ENCODE measurements at places on chromosomes 2 and 18. TPM values are rescaled to one million over a fixed set of nuclear protein-coding genes. Genes with fewer than 3 reads are reported as not detected.

Gene ARHGAP28
- total RNA-seq: not detected

DNA sequence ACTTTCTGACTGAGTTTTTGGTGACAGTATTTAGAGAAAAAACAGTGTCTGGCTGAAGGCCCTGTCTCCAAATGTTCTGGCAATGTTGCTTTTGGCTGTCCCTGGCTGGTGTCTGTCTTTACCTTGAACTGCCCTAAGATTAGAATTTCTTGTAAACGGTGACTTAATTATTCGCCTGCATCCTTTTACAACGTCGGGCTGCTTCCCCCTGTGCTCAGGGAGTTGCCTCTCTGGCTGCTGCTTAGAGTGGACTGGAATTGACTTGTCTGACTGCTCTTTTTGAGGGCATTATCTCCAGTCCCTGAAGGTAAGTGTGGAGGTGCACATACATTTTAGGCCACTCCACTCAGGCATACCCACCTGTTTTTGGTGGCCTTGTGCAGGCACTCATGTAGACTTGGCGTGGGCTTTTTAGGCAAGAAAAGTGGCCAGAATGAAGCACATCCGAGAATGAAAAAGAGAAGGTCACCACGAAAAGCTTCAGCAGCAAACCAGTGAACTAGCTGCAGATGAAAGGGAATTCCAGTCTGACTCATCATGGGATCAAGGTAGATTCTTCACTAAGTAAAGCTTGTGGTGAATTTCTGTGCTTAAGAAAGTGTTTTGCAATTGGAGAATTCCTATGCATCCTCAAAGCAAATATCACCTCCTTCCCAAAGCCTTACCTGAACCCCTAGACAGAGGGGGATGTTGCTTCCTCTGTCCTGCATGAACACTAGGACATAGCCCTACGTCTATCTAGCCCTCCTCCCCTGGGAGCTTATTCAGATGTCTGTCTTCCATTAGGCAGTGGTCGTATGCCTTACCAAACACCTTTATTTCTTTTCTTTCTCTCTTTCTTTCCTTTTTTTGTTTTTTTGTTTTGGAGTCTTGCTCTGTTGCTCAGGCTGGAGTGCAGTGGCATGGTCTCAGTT, 230.3 kb upstream of the TRIB2 start:
- no peak for DNase-seq

DNA sequence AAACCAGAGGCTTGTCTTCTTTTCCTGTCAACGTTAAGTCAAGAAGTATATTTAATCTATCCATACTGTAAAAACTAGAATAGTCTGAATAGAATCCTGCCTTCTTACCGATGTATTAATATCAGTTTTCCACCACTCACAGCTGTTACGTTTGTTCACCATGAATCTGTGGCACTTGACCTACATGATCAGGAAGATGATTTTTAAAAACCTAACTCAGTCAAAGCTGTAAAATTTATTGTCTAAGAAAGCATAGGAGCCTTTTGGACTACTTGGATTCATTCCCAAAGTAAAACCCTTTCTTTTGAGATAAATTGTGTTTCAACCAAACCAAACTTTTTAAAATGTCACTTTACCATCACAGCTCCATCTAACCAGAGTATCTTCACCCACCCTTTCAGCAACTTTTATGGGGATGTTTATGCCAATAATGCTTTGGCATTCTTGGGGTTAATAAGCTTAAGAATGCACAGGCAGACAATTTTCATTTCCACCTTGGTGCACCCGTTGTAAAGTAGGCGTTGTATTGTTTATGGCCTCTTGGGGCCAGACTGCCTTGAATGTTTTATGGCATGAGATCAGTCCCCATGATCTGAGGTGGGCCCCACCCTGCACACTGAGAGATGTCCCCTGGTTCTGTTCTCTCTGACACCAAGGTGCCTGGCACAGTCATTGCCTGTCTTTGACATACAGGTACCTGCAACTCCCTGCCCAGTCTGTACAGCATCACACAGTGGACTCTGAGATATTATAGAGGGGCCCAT, 176.2 kb upstream of the EPAS1 start:
- DNase-seq: no peak

Gene DBI
- total RNA-seq: 142 TPM

DNA sequence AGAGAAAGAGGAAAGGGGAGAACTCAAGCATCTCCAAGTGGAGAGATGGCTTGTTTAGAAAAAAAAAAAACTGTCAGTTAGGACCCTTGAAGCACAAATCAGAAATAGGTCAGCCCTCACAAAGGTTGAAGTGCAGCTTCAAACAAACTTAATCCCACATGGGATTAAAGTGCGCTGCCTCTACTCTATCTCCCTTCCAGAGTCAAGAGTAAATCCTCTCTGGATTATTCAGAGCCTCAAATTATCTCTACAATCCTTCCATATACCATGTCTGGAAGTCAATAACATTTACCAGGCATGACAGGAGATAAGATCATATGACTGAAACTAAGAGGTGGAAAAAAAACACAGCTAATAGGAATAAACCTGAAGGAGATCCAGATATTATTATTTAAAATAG, 69.8 kb downstream of the SMAD7 start:
- no peak for DNase-seq

DNA sequence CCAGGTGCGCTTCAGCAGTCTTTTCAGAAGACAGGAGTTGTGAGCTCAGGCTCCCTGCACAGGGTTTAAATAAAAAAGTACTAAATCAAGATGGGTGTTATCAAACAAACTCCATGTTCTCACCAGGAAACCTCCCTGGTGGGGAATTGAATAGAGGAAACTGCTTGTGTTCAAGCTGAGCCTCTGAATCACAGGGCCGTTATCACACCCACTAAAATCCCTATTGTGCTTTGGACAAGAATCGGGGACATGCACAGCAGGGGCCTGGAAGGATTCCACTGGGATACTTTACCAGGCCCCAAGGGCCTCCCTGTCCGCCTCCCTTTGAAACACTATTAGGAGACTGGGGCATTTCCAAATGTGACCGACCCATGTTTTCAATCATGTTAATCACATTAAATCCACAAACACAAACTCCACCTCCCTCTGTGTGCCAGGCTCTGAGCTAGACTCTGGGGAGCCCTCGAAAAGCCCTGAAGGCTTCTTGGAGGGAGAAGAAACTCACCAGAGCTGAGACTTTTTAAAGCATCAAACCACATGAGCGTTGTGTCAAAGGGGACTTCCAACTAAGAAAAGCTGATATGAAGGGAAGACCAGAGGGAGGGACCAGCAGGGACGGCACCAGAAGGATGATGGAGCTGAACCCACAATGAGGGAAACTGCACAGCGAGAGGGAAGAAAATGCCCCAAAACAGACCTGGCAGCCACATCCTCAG, 458.7 kb upstream of the ID2 start:
- no peak for DNase-seq

DNA sequence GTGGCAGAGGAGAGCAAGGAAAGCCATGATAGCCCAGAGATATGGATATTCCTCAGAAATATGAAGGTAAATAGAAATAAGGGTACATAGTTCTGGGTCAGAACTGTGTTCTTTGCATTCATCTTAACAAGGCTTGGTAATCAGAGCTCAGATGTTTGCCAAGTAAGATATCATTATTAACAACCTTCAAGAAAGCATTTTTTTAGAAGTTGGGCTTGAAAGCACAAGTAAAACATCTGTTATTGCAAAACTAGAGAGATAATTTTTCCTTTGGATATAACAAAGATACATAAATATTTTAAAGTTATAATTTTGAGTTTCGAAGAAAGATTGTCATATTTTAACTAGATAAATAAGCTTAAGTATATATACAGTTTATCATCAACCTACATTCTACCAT, 171.4 kb downstream of the ZNF804A start:
- no peak for DNase-seq

- no peak for DNase-seq
These were observed 589.6 kb upstream of the FAM98A start for GRCh38 chr2:34188464-34189303.

GRCh38 chr2:136246086-136246669, 128.2 kb upstream of the CXCR4 start:
- peak; percentile 18 for DNase-seq

Gene CNOT11
- 59.7 TPM for total RNA-seq

Gene SERPINB5
- not detected for total RNA-seq

GRCh38 chr2:235398321-235398720, 95.5 kb upstream of the AGAP1 start:
- DNase-seq: no peak

Gene C2orf78
- not detected for total RNA-seq

- DNase-seq: no peak
These were observed 19.8 kb upstream of the RGPD4 start for GRCh38 chr2:107806901-107807300.

- DNase-seq: no peak
These were observed 394.9 kb upstream of the TRIB2 start for GRCh38 chr2:12321886-12322285.

Gene SCYGR4
- total RNA-seq: not detected

DNA sequence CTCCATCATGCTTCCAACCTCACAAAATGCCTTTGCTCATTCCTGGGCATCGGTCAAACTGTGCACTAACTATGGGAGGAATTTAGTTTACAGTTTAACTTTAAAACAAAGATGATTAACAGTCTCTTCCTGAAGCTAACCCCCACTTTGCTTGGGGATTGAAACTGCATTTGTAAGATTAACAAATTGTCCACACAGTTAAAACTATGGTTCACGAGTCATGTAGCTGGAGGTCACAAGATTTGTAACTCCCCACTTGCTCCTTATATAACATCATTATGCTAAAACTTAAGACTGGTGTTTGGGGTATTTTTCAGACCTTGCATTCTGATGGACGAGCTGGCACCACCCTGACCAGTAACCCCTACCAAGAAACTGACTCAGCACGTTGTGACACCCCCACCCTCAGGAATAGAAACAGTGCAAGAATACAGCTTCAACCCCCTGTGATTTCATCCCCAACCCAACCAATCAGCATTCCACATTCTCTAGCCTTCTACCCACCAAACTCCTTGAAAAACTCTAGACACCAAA, 252.3 kb downstream of the MBD5 start:
- no peak for DNase-seq

DNA sequence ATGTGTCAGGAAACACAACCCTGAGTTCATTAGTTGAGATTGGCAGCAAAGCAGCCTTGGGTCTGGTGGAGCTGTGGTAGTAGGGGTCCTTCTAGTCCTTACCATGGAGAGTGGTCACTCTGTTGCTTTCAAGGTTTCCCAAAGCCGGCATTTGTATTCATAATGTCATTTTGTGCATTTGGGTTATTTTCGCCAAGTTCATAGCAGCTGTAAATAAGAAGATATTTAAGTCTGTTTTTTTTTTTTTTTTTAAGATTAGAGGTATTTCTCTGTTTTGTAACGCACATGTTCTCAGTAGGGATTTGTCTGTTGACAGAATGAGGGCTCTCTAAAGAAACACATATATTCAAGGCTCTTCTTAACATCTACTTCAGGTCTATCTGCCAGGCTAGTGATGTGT, 114.1 kb downstream of the PRPF40A start:
- DNase-seq: no peak

GRCh38 chr18:44869533-44869932, 188.8 kb downstream of the SETBP1 start:
- no peak for DNase-seq

Gene CTIF
- 3.5 TPM for total RNA-seq

DNA sequence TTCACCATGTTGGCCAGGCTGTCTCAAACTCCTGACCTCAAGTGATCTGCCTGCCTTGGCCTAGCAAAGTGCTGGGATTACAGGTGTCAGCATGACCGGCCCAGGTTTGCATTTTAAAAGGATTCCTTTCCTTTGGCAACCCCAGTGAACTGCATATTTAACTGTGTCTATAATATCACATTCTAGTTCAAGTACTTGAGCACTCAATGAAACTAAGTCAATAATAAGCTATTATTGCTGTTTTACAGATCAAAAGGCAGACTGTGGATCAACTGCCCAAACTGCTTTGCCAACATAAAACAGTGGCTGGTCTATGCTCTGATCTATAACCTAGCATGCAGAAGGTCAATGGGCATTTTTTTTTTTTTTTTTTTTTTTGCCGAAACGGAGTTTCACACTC, 144.5 kb downstream of the USP34 start:
- no peak for DNase-seq

Gene TMEM200C
- not detected for total RNA-seq
